ENCODE measurements at places on chromosomes 5 and 9. TPM values are rescaled to one million over a fixed set of nuclear protein-coding genes. Genes with fewer than 3 reads are reported as not detected.

The RPL35 gene
- total RNA-seq = 1,470 TPM

The SLC22A5 gene
- 3.4 TPM for total RNA-seq

The PITX1 gene
- total RNA-seq = not detected

The FGF10 gene
- total RNA-seq = not detected

The OR1L8 gene
- not detected for total RNA-seq

The SLC27A6 gene
- total RNA-seq = not detected

The MARCOL gene
- not detected for total RNA-seq

The LMAN2 gene
- total RNA-seq = 140 TPM

The MRRF gene
- 39.9 TPM for total RNA-seq

The TAF7 gene
- 60.8 TPM for total RNA-seq

The TAS2R1 gene
- not detected for total RNA-seq

The CTNNAL1 gene
- total RNA-seq = 8.4 TPM

The CD74 gene
- 634 TPM for total RNA-seq

The PCDHGA1 gene
- total RNA-seq = 0.09 TPM

The CPLANE1 gene
- total RNA-seq = 15.0 TPM

The AFAP1L1 gene
- not detected for total RNA-seq

The TESK1 gene
- 33.1 TPM for total RNA-seq

The DMRT2 gene
- total RNA-seq = 0.52 TPM

The PCDHA9 gene
- total RNA-seq = not detected

All from T-helper 2 cell treated with Interferon-gamma antibody and Interleukin-4, amounts not matched to agents 100 ng/mL and 5 ng/mL, for 36 hours (primary cell).